ENCODE measurements at places on chromosomes 1 and 21. TPM values are rescaled to one million over a fixed set of nuclear protein-coding genes. Genes with fewer than 3 reads are reported as not detected.

GRCh38 chr1:20168564-20169491 is 17.1 kb upstream of the UBXN10 start:
- no peak overlapping the region for H3K4me3 ChIP-seq
- H3K36me3 ChIP-seq, result no peaks in the 10 kb centered on the region
- no peak for DNase-seq
- H3K4me1 ChIP-seq, result peaks cover 27% of the 10 kb centered on the region
- H3K27ac ChIP-seq, result no peak overlapping the region
- no peaks in the 10 kb centered on the region for H3K27me3 ChIP-seq

- H3K27me3 ChIP-seq, result no peaks in the 10 kb centered on the region
- no peak for DNase-seq
- no peaks in the 10 kb centered on the region for H3K4me1 ChIP-seq
- no peak overlapping the region for H3K4me3 ChIP-seq
- no peak overlapping the region for H3K27ac ChIP-seq
These were observed 25.6 kb downstream of the TRABD2B start for GRCh38 chr1:47971385-47972160.

DNA sequence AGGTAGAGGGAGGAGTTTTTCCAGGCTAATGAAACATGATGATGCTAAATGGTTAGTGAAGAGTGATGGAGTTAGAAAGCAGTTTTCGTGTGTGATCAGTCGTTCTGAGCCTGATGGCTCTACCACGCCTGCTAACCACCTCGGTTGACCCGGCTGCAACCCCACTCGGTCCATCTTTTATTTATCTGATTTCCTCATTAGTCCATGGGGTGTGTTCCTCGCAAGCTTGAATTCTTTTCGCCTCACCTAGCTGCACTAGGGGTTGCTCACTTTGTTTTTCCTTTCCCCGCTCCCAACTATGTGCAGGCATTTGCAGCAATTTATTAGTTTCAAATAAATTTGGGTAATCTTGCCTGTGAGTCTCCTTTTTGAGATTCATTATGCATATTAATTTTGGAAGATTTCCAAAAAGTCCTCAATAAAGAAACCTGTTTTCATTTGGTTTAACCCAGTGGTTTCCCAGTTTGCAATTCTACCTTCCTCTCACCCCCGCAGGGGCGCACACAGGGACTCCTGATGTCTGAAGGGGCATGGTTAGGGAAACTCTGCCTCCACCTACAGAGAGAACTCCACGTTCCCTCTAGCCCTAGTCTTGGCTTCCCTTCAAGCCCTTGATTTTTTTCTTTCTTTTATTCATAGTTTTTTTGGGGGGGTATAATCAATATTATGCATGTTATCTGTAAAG is 12.6 kb downstream of the B3GALT5 start:
- no peak overlapping the region for H3K27ac ChIP-seq
- no peaks in the 10 kb centered on the region for H3K36me3 ChIP-seq
- DNase-seq, result no peak
- no peak overlapping the region for H3K4me3 ChIP-seq

The SLC35F3 gene
- total RNA-seq, result not detected

DNA sequence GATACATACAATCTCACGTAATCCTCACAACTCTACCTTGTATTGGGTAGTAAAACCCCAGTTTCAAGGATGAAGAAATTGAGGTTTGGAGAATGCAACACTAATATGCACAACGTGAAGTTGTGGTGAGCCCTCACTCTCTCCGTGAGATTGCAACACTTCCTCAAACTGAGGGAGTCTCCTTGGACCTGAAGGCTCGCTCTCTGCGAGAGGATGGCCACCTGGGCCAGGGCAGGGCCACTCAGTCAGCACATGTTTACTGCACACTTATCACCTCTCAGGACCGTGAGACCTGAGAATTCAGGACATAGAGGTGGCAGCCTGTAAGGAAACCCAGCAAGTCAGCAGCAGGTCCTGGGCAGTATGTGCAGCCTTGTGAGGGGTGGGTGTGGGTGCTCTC is 8.7 kb downstream of the SH3BP5L start:
- DNase-seq, result no peak
- H3K27me3 ChIP-seq, result no peaks in the 10 kb centered on the region
- peaks cover 42% of the 10 kb centered on the region for H3K36me3 ChIP-seq
- H3K27ac ChIP-seq, result no peak overlapping the region
- H3K4me3 ChIP-seq, result no peak overlapping the region
- H3K4me1 ChIP-seq, result peaks cover 13% of the 10 kb centered on the region

- H3K36me3 ChIP-seq, result no peaks in the 10 kb centered on the region
- H3K4me1 ChIP-seq, result no peaks in the 10 kb centered on the region
- H3K27ac ChIP-seq, result no peak overlapping the region
- peak; percentile 23 for DNase-seq
These were observed 26.8 kb upstream of the NCAM2 start for GRCh38 chr21:20971296-20971921.

DNA sequence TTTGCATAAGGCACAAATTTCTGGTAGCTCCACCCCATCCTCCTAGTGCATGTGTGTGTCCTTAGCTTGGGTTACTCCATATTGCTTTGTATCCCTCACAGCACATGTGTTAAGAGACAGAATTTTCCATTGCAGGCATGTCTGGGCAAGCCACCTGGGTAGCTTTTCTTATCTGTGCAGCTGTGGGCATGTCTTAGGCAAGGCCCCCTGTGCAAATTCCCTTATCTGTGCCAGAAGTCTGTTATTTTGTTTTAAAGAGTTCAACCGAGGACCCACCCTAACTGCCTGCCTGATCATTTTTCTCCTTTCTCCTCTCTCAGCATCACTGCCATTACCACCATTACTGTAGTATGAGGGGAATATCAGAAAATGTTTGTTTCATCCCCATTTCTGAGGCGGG is 131.9 kb downstream of the CYYR1 start:
- H3K4me1 ChIP-seq, result no peaks in the 10 kb centered on the region
- H3K27me3 ChIP-seq, result no peaks in the 10 kb centered on the region
- H3K4me3 ChIP-seq, result no peak overlapping the region

DNA sequence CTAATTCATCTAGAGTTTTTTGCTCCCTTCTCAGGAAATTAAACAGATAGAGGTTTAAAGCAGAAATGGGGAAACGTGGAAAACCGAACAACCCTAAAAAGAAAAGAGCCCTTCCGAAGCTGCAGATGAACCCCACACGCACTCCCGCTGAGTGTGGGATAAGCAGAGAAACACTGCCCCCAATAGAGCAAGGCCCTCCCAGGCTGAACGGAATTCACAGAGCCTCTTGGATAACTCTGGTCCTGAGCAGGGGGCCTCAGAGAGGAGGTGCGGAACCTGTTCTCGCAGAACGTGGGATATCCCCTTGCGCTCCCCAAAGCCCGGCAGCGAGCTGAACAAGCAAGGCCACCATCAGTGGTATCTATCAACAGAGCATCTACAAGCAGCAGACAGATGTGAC is 44.9 kb downstream of the SSBP3 start:
- no peak for DNase-seq
- H3K4me3 ChIP-seq, result no peak overlapping the region
- H3K27ac ChIP-seq, result no peak overlapping the region

- no peak overlapping the region for H3K27ac ChIP-seq
- no peak for DNase-seq
- no peaks in the 10 kb centered on the region for H3K27me3 ChIP-seq
- peaks cover 2% of the 10 kb centered on the region for H3K36me3 ChIP-seq
These were observed 28.3 kb downstream of the HEATR1 start for GRCh38 chr1:236576004-236576403.

- peak overlapping the region; percentile 66 for H3K4me3 ChIP-seq
- no peaks in the 10 kb centered on the region for H3K27me3 ChIP-seq
- H3K36me3 ChIP-seq, result peaks cover 18% of the 10 kb centered on the region
- peaks cover 50% of the 10 kb centered on the region for H3K4me1 ChIP-seq
- DNase-seq, result peak; percentile 67
These were observed 730 bp downstream of the CDC42SE1 start for GRCh38 chr1:151058692-151059091.

The TMEM240 gene
- total RNA-seq, result 4.2 TPM

DNA sequence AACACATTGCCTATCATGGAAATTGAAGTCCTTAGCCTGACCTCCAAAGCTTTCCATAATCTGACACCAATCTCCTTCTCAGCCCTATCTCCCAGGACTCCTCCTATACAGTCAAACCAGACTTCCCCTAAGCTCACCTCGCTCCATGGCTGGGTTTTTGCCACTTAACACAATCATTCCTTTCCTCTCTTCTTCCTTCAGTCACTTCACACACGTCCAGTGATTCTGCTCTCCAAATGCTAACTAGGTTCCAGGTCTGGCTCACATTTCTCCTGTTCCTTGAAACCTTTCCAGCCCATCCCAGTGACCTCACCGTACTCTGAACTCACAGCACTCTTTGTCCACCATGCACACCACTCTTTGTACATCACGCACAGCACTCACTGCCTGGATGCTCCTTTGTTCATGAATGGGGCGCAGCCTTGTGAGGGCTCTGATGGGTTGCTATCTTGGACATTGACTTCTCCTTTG is 98.4 kb downstream of the GLUL start:
- no peak for DNase-seq
- H3K27ac ChIP-seq, result no peak overlapping the region
- H3K36me3 ChIP-seq, result no peaks in the 10 kb centered on the region
- no peak overlapping the region for H3K4me3 ChIP-seq

DNA sequence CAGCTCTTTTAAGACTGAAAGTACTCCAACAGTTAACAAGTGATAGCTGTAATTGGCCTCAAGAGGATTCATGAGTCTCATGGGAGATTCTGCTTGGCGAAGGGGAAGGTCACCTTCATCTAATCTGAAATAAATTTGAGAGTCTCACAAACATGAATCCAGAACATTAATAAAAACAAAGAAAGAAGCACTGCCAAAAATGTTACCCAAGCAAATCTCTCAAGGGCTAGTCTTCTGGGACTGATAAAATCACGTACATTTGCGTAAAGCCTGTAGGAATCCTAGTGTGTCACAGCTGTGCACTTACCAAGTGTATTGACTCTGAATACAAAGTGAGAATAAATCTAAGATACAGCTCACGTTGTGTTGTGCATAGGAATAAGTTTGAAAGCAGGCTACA is 21.2 kb upstream of the NUF2 start:
- H3K4me1 ChIP-seq, result no peaks in the 10 kb centered on the region
- DNase-seq, result no peak
- no peaks in the 10 kb centered on the region for H3K36me3 ChIP-seq
- H3K27me3 ChIP-seq, result no peaks in the 10 kb centered on the region

DNA sequence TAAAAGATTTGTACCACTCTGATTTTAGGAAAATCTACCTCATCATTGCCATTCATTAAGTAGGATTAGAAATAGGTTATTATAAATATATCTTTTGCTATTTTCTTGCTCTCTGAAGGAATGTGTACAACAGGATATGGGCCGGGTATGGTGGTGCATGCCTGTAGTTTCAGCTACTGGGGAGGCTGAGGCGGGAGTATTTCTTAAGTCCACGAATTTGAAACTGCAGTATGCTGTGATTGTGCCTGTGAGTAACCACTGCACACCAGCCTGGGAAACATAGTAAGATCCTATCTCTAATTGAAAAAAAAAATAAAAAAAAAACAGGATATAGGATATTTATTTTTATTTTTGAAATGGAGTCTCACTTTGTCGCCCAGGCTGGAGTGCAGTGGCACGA is 50.0 kb downstream of the CLIC4 start:
- H3K4me3 ChIP-seq, result no peak overlapping the region
- H3K4me1 ChIP-seq, result peaks cover 3% of the 10 kb centered on the region
- DNase-seq, result no peak
- peak overlapping the region; percentile 63 for H3K27ac ChIP-seq

The LRP8 gene
- 0.96 TPM for total RNA-seq

GRCh38 chr1:167720965-167721616 is 691 bp upstream of the MPZL1 start:
- DNase-seq, result peak; percentile 58
- H3K27me3 ChIP-seq, result no peaks in the 10 kb centered on the region
- H3K4me3 ChIP-seq, result peak overlapping the region; percentile 98
- no peaks in the 10 kb centered on the region for H3K36me3 ChIP-seq
- peaks cover 47% of the 10 kb centered on the region for H3K4me1 ChIP-seq

The KCNQ4 gene
- 3.1 TPM for total RNA-seq

DNA sequence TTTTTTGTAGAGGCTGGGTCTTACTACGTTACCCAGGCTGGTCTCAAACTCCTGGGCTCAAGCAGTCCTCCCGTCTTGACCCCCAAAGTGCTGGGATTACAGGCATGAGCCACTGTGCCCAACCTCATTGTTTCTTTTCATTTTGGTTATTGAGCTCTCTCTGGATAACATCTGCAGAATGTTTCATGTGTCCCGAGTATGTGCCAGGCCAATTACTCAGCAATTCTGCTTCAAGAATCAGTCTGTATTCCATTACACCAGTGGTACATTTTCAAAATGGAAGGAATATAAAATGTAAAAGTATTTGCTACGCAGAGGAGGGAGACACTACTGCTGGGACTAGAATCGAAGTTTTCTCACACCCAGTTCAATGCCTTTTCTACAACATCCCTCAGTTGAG is 1.7 kb upstream of the ELOA start:
- H3K4me3 ChIP-seq, result no peak overlapping the region
- H3K4me1 ChIP-seq, result peaks cover 22% of the 10 kb centered on the region
- no peak for DNase-seq
- H3K27ac ChIP-seq, result no peak overlapping the region

The HCRTR1 gene
- not detected for total RNA-seq

- no peak overlapping the region for H3K4me3 ChIP-seq
- no peak for DNase-seq
- H3K27me3 ChIP-seq, result no peaks in the 10 kb centered on the region
- no peaks in the 10 kb centered on the region for H3K36me3 ChIP-seq
These were observed 79.3 kb upstream of the COL24A1 start for GRCh38 chr1:86235852-86236251.

- H3K27ac ChIP-seq, result no peak overlapping the region
- H3K4me3 ChIP-seq, result no peak overlapping the region
- H3K27me3 ChIP-seq, result no peaks in the 10 kb centered on the region
- H3K4me1 ChIP-seq, result peaks cover 4% of the 10 kb centered on the region
These were observed 39.8 kb downstream of the SNAP47 start for GRCh38 chr1:227774821-227775661.

GRCh38 chr1:209883341-209883971 is 54.6 kb upstream of the SYT14 start:
- no peak overlapping the region for H3K27ac ChIP-seq
- no peaks in the 10 kb centered on the region for H3K27me3 ChIP-seq
- no peaks in the 10 kb centered on the region for H3K36me3 ChIP-seq
- no peak overlapping the region for H3K4me3 ChIP-seq
- no peak for DNase-seq

DNA sequence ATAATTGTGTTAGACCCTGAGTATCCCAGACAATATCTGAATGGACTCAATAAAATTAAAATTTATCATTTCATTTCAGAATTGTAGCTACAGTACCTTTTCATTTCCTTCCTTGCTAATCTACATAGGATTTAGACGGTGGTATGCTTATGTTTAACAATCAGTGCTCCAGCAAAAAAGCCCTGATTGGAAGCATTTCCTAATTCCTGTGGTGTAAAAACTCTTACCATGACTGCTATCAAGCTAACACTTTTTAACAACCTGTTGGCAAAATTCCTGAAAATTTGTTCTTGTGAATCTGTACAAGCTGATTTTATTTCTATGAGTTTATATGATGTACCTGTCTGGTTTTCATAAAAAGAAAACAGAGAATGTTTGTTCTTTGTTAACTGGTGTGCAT is 5.2 kb upstream of the FNBP1L start:
- peak overlapping the region; percentile 58 for H3K27ac ChIP-seq
- no peak for DNase-seq
- H3K4me1 ChIP-seq, result no peaks in the 10 kb centered on the region

GRCh38 chr21:40835184-40835694 is 11.7 kb downstream of the DSCAM start:
- peaks cover 8% of the 10 kb centered on the region for H3K27me3 ChIP-seq
- no peaks in the 10 kb centered on the region for H3K36me3 ChIP-seq
- H3K27ac ChIP-seq, result no peak overlapping the region
- no peak overlapping the region for H3K4me3 ChIP-seq
- H3K4me1 ChIP-seq, result no peaks in the 10 kb centered on the region
- no peak for DNase-seq

The HRNR gene
- total RNA-seq, result not detected

The RAB7B gene
- not detected for total RNA-seq
